ENCODE measurements at places on chromosomes 11 and 22. TPM values are rescaled to one million over a fixed set of nuclear protein-coding genes. Genes with fewer than 3 reads are reported as not detected.

GRCh38 chr11:47992959-47993820, 12.8 kb downstream of the PTPRJ start:
- peak; percentile 50 for ATAC-seq

DNA sequence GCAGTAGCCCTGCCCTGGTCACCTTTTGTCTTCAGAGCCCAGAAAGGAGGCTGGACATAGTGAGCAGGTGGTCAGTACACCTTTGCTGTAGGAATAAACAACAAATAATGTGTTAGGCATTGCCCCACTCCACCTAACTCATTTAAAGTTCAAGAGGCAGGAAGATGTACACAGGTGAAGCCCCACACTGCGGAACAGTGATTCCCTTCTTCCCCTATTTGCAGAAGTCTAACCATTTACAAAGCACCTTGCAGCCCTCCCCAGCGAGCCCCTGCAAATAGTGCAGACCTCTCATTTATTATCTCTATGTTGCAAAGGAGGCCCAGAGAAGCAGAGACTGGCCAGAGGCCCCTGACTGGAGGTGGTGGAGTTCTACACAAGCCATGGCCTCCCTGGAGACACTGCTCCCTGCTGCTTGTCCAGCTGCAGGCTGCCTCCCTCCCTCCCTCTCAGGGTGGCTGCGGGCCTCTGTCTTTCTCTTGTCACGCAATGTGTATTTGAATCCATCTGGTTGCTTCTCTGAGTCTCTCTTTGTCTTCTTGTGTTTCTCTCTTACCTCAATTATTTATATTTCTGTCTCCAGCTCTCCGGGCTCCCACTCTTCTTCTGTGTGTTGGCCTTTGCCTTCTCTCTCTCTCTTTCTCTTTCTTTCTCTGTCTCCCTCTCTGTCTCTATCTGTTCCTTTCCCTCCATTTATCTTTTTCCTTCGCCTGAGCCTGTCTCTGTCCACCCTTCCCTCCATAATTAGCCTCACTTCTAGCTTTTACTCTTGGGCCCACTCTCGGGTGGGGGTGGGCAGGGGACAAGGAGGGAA, 59.1 kb upstream of the PRDM11 start:
- ATAC-seq, result peak; percentile 96

- ATAC-seq, result no peak
Measured at GRCh38 chr11:134079317-134079716, 10.4 kb downstream of the JAM3 start.

GRCh38 chr11:73164803-73165540, 22.9 kb upstream of the FCHSD2 start:
- ATAC-seq, result no peak

- ATAC-seq, result peak; percentile 76
Measured at GRCh38 chr11:47609675-47610074, 15.5 kb upstream of the C1QTNF4 start.

The RAB36 gene
- 5.7 TPM for total RNA-seq

- ATAC-seq, result peak; percentile 92
Measured at GRCh38 chr11:123560006-123560405, 94.4 kb downstream of the SCN3B start.

DNA sequence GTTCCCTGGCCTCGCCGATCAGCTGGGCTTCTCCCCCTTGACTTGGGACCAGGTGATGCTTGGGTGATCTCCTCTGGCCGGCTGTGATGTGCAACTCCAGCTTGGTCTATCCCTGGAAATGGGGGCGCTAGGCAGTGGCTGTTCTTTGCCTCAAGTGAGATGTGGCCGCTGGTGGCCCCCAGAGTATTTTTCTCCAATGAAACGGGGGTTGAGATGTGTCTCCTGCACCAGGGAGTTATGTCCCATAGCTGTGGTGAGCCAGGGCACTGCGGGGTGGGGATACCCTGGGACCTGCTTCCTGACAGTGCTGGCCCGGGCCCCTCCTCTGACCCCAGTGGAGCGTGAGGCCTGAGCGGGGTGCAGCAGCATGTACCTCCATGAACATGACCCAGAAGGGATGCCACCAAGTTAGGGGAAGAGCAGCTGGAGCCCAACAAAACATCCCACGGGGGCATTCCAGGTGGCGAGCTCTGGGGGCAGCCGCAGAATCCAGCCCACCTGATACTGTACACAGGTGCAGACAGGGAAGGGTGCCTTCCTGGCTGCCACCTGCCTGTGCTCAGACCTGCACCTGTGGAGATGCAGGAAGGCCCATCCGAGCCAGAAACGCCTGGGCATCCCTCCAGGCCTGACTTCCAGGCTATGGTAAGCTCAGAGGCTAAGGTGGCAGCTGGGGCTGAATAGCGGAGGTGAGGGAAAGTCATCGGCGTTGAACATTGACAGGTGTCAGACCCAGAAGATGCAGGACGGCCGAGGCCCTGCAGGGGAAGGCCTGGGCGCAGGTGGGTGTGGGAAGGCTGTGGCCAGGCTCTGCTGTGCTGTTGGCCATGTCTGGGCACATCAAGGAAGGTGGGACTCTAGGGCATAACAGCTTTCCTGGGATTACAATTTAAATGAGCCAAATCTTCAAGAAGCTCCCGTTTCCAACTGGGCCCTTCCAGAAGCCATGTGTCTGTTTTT, 97.3 kb downstream of the CTTN start:
- no peak for ATAC-seq

The KRTAP5-2 gene
- total RNA-seq, result 0.54 TPM

The LRRC55 gene
- 0.35 TPM for total RNA-seq

- ATAC-seq, result no peak
Measured at GRCh38 chr11:110336054-110336453, 39.6 kb upstream of the RDX start.

The KRTAP5-11 gene
- not detected for total RNA-seq

GRCh38 chr22:48844056-48844675, 983.5 kb downstream of the BRD1 start:
- no peak for ATAC-seq

GRCh38 chr22:50626314-50626849, 1.6 kb downstream of the ARSA start:
- ATAC-seq, result no peak

The CDCA5 gene
- 2.6 TPM for total RNA-seq

DNA sequence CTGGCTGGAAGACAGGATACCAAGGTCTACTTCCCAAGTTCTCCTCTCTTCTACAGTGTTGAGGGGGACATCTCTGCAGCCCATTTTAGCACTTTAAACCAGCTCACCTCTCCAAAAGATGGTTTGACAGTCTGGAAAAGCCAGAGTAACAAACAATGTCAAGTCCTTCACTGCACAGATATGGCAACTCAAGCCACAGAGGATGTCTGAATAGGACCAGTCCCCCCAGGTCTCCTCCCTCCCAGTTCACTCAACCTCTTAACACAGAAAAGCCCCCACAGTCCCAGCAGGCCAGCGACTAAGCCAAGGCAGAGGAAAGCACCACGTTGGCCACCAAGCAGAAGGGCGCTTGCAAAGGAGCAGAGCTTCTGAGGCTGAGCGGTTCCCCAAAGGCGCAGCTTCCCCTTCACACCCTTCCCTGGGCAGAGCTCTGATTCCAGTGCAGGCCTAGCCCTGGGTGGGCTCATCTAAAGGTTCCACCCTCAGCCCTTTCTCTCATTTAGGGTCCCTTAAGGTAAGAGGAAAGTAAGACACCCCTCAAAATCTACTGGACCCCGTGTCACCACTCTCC, 62.7 kb downstream of the PAK1 start:
- ATAC-seq, result peak; percentile 50

DNA sequence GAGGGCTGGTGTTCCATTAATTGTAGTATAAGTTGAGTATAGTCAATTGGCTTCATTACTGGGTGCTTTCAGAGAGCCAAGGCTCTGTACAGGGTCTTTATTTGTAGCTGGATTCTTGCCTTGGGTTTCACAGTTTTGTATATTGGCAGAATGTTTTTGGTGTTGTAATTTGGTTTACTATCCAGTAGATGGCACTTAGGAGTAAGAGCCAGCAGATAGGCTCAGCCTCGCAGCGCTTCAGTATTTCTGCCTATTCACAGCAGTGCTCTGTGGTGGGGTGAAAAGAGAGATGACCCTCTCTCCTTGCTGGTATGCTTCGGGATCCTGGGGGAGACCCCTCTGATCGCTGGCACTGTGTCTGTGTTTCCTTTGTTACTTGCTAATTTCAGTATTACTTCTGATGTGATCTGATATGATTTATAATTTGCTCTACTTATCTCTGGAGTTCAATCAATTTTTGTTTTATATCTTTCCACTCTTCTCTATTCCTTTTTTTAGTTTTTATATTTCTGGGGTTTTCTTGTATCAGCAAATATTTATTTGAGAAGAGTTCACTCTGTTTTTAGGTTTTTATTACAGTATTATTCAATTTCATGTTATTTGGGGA, 52.2 kb downstream of the ANO5 start:
- peak; percentile 55 for ATAC-seq

The SSTR3 gene
- total RNA-seq, result 0.25 TPM

- no peak for ATAC-seq
Measured at GRCh38 chr11:119828819-119829218, 99.8 kb upstream of the NECTIN1 start.

GRCh38 chr11:70104419-70104818, 26.3 kb downstream of the ANO1 start:
- ATAC-seq, result peak; percentile 86

DNA sequence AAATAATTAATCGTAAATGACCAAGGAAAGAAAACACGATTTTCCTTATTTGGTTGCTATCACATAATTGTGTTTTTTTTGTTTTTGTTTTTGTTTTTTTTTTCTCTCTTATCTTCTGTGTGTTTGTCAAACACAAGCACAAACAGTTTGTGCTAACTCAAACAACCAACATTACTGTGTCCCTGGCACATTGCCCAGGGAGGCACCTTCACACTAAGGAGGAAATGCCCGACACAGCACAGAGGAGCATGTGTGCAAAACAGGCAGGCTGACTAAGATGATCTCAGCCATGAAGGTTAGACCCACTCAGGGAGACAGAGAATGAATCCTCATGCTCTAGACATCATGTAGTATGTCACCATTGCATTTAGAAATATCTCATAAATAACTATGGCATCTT, 130.1 kb downstream of the SOX6 start:
- ATAC-seq, result peak; percentile 44

The OR5B12 gene
- total RNA-seq, result not detected

The NLRP6 gene
- 0.23 TPM for total RNA-seq

- no peak for ATAC-seq
Measured at GRCh38 chr11:2277933-2278523, 7.6 kb upstream of the ASCL2 start.

DNA sequence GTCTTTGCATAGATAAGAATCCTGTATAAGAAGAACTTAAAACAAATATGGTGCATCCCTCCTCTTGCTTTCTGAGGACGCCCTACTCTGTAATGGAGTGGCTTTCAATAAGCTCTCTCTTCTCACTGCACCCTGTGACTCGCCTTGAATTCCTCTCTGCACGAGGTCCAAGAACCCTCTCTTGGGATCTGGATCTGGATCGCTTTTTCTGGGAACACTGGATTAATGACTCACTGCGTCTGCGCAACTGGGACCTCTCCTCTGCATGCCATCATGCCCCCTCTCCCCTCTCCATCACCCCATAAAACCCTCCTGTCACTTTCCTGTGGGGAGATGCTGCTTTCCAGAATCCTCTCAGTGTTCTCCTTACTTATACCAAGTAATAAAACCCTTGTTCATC, 15.1 kb upstream of the CABP2 start:
- ATAC-seq, result no peak

The P2RY2 gene
- total RNA-seq, result not detected

GRCh38 chr11:122559734-122560382, 95.7 kb upstream of the UBASH3B start:
- ATAC-seq, result peak; percentile 83

The ACRV1 gene
- total RNA-seq, result 0.10 TPM

GRCh38 chr11:44301564-44302271, 8.2 kb downstream of the ALX4 start:
- ATAC-seq, result peak; percentile 15

DNA sequence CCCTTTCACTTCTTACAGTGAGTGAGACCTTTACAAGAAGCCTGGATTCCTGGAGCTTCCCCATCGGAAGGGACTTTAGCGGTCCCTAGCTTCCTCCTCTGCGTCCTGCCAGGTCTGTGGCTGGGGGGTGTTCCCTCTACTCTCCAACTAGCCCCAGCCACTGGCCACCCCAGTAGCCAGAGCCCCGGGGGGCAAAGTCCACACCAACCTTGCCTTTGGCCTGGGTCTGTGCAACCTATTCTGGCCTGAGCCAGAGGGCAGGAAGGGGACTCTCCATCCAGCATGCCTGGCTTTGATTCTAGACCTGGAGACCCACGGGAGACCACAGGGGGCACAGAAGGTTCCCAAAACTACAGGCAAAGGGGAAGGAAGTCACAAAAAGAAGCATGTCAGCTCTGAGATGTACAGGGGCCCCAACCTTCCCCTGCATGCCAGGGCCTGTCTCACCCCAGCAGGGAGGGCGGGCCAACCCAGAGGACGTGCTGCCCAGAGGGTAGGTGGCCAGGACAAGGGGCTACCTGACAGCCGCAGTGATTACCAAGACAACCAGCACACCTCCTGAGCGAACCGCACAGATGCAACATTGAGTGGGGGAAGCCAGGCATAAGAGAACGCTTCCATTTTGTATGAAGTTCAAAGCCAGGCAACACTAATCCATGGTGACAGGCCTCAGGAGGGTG, 52.4 kb downstream of the DSCAML1 start:
- ATAC-seq, result no peak

DNA sequence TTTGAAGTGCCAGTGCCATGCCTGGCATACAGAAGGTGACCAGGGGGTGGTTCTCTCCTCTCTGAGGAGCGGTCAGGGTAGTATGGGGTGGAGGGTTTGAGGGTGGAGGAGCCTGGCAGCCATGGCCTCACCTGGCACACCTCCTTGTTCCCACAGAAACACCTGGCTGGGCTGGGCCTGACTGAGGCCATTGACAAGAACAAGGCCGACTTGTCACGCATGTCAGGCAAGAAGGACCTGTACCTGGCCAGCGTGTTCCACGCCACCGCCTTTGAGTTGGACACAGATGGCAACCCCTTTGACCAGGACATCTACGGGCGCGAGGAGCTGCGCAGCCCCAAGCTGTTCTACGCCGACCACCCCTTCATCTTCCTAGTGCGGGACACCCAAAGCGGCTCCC, 9.6 kb downstream of the SERPINH1 start:
- ATAC-seq, result no peak

- ATAC-seq, result peak; percentile 94
Measured at GRCh38 chr11:11010624-11011127, 152.8 kb upstream of the ZBED5 start.

GRCh38 chr11:130666781-130667251, 218.4 kb downstream of the ADAMTS15 start:
- ATAC-seq, result no peak

DNA sequence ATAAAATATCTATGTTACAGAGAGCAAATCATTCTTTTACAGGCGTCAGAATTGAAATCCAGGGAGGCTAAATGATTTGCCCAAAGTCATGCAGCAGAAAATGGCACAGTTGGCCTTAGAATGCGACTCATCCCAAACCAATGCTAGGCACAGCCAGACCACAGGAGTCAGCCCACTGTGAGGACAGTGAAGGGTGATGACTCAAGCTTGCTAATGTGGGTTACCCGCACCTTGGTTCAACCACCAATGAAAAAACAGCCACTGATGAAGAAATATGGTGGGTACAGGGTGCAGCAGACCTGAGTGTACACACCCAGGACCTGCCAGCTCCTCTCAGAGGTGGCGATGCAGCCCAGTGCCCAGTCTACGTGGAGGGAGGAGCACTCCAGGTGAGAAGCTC, 89.7 kb downstream of the ZC3H12C start:
- no peak for ATAC-seq

The C11orf42 gene
- total RNA-seq, result not detected
